NCI-H2081 (cell line): ENCODE measurements at places on chromosomes 11 and 22.
A peak's percentile ranks its signal among the peaks of the same experiment; 100 is the strongest.

- no peak for DNase-seq
These were observed 267.6 kb downstream of the KIRREL3 start for GRCh38 chr11:126732981-126733380.

DNA sequence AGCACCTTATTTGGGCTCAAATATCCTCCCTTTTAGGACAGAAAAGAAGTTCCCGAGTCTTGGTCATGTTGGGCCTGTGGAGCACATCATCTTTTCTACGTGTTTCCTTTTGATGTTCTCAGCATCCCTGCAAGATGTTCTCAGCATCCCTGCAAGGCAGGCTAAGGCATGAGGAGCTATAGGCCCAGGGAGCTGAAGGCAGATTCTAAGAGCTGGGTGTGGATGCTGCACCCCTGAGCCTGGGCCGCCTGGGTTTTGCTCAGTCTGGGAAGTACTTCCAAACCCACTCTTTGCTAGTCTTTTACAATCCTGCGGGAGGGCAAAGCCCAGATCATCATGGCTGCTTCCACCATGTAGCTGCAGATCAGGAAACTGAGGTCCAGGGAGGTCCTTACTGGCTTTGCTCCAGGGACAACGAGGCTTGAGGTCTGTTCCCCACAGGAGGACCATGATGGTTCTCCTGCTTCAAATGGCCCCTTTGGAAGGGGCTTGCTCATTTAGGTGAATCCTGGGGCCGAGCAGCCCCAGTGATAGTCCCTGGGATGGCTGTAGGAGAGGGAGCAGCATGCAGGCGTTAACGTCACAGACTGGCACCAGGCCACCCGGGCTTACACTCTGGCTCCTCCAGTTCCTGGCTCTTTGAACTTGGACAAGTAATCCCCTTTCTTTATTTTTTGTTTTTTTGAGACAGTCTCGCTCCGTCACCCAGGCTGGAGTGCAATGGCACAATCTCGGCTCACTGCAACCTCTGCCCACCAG is 10.6 kb downstream of the LRRC75B start:
- DNase-seq, result no peak

- no peak for DNase-seq
These were observed 25.9 kb downstream of the OTOG start for GRCh38 chr11:17572791-17573460.

GRCh38 chr22:50599816-50600455 is 657 bp upstream of the MAPK8IP2 start:
- DNase-seq, result no peak

DNA sequence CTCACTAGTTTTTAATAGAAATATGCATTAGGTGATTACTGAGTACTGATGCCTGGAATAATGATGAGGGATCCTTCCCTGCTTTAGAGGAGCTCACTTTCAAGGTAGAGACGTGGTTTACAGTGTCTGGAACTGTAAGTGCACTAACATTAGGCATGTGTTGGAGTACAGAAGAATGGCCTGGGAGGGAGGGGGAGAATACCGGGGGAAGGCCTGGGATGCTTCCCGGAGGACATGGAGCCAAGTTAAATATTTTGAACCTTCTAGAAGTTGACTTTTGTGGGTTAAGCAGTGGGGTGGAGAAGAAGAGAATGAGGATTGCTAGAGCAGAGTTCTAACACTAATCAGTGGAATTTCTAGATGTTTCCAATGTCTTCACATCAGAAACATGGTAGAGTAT is 261.6 kb downstream of the NELL1 start:
- DNase-seq, result no peak

DNA sequence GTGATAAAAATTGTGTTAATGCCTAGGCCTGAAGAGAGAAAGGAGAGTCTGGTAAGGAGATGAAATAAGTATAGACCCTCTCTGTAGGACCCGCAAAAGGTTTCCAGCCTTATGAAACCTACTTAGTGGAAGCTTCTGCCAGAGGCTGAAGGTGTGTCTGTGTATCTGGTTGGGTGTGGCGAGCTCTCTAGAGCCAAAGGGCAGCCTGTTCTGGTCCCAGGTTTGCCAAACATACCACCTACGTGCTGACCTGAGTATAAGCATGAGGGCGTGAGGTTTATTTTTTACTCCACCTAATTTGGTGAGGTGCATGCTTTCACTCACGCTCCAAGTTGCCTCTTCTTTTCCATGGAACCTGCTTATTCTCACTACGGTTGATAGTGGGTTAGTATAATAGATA is 5.6 kb downstream of the CSTPP1 start:
- DNase-seq, result no peak

- peak; percentile 5 for DNase-seq
These were observed 21.7 kb downstream of the TPST2 start for GRCh38 chr22:26568207-26568706.

- DNase-seq, result peak; percentile 75
These were observed 2.3 kb downstream of the KRTAP5-11 start for GRCh38 chr11:71580057-71581003.

DNA sequence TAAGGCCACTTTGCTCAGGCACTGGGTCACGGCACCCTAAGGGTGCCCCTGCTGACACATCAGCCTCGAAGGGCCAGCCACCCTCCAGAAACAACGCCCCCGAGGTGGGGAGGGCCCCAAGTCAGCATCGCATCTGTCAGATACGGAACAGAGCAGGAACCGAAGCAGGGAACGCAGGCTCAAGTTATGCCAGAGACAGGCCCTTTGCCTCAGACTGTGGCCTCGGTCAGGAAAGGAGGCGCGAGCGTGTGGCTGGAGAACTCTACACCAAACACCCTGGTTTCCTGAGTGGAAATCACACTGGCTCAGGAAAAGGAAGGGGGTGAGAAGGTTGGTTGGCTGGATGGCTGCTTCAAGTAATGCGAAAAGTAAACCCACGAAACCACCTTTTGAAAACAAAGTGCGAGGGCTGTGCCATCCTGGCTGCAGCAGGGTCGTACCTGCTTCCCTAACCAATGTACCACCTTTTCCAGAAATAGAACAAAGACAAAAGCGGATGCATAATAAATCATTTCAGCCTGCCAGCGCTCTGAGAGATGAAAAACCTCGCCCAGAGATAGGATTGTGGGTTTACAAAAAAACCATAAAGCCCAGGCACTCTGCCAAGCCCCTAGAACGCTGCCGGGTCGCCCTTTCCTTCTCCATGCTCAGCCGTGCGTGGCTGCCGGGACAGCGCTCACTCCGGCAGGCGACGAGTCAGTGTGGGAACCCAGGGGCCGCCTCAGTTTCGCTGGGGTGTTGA is 38.6 kb downstream of the TRMU start:
- no peak for DNase-seq

GRCh38 chr11:78467931-78468330 is 50.3 kb upstream of the GAB2 start:
- DNase-seq, result no peak

- no peak for DNase-seq
These were observed 7.8 kb upstream of the BMAL1 start for GRCh38 chr11:13269775-13270174.

DNA sequence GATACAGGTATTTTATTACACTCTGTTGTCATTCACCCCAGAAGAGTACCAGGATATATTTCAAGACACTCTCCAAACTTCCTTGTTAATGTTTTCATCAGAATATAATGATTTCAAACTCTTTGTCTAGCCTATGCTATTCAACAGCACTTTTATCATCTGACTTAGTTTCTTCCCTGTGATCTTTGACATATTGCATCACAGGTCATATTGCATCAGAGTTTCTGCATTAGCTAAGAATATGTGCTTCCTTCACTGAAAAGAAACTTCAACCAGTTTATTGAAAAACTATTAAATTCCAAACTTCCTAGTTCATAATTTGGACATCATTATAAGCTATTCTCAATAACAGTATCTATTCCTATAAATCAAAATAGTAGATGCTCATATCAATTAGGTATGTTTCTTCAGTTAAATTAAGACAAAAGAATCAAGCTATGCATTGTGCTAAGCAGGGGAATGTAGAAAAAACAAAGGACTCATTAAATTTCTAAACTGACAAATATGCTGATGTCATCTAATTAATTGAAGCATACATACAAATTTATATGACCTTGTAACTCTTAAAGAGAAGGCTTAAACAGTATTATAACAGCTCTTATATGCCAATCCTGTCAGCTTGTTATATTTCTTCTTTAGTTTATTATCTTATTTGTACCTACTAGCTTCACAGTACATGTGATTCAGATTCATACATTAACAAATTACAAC is 361.8 kb upstream of the LUZP2 start:
- DNase-seq, result no peak

GRCh38 chr11:58561394-58562098 is 14.1 kb downstream of the LPXN start:
- no peak for DNase-seq

DNA sequence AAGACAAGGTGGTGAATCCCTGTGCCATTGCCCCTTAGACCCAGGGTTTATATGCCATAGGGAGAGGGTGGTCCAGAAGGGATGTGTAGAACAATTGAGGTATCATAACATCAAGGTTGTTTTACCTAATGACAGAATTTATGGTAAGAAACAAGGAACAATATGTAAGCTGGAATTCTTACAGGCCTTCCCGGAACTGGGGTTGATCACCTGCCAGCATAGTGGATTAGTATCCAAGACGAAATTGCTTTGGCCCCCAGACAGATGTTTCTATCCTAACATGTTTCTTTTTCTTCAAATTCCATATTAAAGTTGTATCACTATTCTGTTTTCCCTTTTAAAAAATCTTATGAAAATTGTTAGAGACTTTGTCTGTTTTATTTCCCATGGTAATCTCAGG is 343.8 kb upstream of the ANO3 start:
- no peak for DNase-seq

DNA sequence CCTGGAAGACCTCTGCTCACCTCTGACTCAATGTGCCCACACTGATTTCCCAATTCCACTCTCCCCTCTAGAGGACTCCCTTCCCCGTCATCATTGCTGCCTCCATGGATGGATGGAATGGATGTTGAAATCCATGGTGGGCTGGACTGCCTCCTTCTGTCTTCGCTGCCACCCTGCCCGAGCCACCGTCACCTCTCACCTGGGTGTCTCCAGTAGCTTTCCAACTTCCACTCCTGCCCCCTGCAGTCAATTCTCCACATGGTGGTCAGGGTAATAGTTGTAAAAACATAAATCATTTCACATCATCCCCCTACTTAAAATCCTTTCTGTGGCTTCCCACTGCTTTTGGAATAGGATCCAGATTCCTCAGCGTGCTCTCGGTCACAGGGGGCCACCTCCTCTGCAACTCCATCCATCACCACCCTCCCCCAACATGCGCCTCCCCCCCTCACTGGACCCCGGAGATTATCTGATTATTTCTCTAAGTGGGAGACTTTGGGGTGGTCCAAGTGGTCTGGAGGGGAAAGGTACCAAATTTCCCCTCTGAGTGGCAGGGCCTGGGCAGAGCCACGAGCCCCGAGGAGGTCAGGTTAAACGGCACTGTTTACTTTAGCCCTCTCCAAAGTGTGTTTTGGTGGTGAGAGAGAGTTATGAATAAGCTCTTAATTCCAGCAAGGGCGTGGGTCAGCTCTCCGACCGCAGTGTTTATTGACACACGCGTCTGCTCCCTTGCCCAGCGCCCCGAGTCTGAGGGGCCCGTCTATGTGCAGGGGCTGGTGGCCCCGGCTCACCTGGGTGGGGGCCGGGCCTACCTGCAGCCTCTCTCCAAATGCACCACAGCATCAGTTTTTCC is 313.7 kb downstream of the MN1 start:
- DNase-seq, result no peak

GRCh38 chr22:23458663-23459541 is 121.2 kb downstream of the IGLL1 start:
- no peak for DNase-seq

DNA sequence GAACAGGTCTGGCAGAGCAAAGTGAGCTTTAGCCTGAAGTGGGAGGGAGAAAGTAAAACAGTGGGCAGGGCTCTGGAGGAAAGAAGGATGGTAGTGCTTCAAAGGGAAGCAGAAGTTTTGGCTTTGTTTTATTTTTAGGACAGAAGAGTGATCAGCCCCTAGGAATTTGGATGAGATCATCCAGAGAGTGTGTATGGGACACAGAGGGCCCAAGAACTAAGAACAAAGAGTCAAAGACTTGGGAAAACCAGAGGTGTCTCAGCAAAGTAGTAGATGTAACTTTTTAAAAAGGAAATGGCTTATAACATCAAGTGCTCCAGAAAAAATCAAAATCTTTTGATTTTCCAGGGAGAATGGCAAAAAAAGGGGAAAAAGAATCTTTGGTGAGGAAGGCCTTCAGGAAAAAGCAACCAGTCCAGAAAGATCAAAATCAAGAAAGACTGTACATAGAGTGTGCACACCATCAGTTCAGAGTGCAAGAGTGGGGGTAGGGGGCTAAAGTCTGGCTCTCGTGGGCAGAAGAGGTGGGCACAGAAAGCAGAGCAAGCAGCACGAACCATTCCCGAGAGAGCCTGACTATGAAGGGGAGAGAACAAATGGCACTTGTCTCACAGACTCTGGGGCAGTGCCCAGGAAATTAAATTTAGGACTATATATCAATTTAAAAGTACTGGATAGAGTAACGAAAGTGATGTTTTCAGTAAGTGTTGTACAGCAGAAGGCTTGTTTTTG is 30.0 kb downstream of the MAPK1 start:
- DNase-seq, result no peak

DNA sequence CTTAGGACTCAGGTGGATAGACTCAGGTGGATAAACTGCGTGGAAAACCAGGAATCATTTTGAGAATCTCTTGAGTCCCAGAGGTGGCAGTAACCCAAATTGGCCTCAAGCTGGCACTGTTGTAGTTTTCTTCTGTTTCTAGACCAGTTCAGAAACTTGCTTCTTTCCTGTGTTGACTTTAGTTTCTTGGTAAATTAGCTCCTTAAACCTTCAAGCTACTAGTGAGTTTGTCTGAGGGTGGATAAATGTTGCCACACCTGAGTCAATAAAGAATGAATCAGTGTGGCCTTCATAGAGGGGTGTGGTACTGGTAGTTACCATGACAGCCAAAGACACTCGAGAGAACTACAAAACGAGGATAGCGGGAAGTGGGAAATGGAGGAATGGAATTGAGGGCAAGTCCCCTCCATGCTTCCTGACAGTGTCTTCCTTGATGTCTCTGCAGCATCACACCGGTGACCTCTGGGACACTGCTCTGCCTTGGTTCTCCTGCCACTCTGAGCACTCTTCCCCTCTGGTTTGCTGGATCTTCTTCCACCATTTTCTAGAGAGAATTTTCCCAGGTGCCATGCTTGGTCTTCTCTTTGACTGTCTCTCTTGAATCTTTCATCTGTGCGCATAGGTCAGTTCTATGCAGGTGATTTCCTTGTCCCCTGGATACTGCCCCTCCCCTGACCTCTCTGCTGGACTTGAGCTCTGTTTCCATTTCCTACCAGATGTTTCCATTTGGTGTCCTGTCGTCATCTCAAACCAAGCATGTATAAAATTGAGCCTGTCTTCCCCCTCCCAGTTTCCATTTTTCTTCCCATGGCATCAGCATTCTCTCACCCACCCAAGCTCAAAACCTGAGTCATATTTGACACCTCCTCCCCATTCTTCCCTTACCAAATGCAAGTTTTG is 7.2 kb downstream of the POLD4 start:
- peak; percentile 18 for DNase-seq

- no peak for DNase-seq
These were observed 117.9 kb downstream of the KCNQ1OT1 start for GRCh38 chr11:2581931-2582350.
